ENCODE measurements at places on chromosomes 6 and 20.

DNA sequence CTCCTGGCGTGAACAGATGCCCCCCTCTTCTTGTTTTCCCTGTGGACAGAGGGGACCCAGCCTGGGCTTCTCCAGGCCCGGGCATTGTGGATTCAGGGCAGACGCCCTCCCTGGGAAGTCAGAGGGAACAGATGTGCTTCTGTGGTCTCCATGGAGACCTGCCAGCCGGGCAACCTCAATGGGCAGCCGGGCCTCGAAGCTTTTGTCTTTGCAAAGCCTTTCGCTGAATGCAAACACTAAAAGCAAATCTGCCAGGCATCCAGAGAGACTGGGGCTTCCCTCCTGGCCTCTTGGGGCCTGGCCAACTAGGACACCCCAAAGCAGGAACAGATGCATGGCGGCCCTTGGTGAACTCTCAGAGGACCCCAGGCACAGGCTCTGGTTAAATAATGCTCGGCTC, 370.0 kb upstream of the SULF2 start:
- no peak for DNase-seq

DNA sequence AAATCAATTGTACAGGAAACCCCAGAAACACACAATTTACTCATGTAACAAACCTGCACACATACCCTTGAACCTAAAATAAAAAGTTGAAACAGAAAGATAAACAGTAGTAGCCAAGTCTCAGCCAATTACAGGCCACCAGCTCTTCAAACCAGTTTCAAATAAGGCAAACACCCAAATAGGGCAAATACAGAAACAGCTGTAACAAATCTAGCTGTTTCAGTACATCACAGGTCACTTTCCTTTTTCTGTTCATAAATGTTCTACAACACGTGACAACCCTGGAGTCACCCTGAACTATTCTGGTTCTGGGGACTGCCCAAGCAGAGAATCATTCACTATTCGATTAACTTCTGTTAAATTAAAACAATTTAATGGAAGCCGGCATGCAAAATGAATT, 329.0 kb downstream of the GJA1 start:
- DNase-seq = no peak

GRCh38 chr6:119186490-119186889, 108.0 kb upstream of the FAM184A start:
- DNase-seq = no peak

- no peak for DNase-seq
Measured at GRCh38 chr6:139367810-139368351, 6.6 kb downstream of the CITED2 start.

- peak; percentile 34 for DNase-seq
Measured at GRCh38 chr6:113969888-113970804, 802 bp downstream of the HDAC2 start.

GRCh38 chr20:24503352-24503931, 34.0 kb downstream of the SYNDIG1 start:
- DNase-seq = no peak

DNA sequence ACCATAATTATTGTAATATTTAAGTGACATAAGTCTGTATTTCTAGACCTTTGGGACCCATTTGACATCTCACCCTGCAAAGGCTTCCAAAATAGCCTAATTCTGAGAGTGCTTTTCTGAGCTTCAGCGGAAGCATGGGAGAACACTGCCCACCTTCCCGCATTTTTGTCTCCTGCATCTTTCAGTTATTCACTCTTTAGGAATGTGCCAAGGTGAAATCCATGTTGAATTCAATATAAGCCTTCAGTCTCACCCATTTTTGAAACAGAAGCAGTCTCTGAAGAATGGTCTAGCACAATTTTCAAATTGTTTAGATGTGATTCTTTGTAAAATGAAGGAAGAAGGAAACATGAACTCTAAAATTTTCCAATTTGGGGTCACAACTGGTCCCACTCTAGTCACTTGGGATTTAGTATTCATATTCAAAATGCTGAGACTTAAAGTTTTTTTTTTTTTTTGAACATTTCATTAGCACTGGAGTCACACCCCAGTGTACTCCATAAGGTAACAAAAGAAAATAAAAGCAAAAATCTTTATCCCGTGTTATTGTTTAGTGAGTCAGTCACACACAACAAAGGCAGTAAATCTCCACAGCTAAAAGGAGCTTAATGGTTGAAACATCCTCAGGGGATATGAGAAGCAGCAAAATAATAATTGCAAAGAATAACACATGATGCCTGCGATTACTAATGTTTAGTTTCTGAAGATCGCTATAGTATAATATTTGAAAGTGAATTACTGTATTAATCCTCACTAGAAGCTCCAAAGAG, 479.9 kb upstream of the BTBD3 start:
- no peak for DNase-seq

- DNase-seq = no peak
Measured at GRCh38 chr6:95978230-95978629, 37.5 kb upstream of the FUT9 start.

DNA sequence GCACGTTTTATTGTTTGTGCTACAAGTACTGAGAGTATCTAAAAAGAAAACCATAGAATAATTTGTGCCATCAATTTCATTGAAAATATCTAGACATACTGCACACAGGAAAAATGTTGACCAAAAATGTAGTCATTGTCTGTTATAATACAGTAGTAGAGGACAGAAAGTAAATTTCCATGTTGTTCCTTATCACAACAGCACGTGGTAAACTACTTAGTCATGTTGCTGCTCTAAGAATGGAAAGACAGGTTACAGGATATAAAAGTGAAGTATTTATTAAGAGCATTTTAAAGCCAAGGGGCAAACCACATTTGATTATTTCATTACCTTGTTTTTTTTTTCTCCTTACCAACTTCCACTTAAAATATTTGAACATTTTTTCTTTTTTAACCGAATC, 89.0 kb upstream of the CEP85L start:
- DNase-seq = no peak

GRCh38 chr20:25351024-25351360, 39.6 kb downstream of the ABHD12 start:
- no peak for DNase-seq

DNA sequence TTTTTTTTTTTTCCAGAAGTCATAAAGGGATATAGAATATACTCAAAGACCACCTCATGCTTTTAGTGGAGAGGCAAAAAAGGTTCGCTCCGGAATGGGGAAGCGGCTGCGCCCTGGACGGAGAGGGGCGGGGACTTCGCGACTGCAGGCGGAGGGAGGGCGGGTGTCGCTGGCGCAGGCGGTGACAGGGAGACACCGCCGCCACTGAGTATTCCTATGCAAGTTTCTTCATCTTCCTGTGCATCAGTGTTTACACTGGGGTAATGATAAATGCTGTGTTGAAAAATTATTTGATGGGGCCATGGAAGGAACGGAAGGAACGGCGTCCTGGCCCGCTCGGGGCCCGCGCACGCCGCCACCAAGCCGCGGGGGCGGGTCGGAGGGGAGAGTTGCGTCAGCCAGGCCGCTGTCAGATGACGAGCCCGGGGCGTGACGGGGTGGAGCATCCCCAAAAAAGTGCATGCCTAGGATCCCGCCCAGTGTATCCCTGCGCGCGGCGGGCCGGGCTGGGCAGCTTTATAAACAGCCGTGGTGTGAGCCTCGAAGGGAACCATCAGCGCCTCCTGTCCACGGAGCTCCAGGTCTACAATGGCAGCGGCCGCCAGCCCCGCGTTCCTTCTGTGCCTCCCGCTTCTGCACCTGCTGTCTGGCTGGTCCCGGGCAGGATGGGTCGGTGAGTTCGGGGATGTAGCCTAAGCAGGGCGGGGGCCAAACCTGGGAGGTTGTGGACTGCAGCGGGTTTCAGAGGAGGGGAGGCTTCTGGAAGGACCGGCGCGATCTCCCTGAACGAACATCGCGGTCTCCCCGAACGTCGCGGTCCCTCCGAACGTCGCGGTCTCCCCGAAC, at the start of gene ULBP1:
Gene ULBP1, plus strand, starts transcription at position 482 of the 846 bp plus-strand sequence. Its CDS starts 107 bp downstream, at position 589.
- peak; percentile 78 for DNase-seq

DNA sequence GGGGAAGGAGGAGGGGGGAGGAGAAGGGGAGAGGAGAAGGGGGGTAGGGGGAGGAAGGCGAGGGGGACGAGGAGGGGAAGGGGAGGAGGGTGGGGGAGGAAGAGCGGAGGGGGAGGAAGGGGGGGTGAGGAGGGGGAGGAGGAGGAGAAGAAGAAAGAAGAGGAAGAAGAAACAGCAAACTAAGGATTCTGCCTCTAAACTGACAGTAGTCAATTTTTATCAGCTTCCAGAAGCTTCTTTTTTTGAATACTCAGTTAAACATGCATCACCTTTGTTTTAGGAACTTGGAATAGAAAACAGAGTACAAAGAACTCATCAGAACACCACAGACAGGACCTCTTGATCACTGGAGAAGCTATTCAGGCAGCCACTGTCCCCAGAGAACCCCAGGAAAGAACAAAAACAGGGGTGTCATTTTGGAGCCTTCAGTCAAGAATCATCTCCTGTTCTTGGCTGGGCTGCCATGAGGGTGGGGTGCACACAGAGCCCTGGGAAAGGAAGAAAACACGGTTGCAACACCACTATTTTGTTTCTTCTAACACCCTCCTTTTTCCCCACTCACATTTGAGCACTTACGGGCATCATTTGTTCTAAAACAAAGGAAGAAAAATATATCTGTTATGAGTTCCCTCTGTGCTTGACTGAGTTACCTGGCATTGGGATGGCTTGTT, 67.4 kb downstream of the TMEM170B start:
- DNase-seq = no peak

DNA sequence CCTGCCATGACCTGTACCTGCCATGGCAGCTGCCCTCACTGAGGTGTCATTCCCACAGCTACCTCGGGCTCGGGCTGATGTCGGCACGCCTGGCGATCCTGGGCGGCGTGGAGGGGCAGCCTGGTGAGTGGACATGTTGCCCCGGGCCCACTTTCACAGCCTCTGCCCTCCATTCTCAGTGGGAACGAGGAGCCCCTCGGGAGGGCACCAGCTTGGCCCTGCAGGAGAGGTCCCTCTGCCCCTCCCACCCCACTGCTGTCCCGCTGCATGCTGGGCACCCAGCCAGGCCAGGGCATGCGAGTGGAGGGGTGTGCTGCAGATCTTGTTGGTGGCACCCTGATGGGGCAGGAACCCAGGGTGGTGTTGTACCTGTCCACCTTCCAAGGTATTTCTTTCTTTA, 23.0 kb downstream of the ENTPD6 start:
- no peak for DNase-seq

GRCh38 chr6:150336299-150336698, 32.5 kb upstream of the IYD start:
- DNase-seq = no peak

DNA sequence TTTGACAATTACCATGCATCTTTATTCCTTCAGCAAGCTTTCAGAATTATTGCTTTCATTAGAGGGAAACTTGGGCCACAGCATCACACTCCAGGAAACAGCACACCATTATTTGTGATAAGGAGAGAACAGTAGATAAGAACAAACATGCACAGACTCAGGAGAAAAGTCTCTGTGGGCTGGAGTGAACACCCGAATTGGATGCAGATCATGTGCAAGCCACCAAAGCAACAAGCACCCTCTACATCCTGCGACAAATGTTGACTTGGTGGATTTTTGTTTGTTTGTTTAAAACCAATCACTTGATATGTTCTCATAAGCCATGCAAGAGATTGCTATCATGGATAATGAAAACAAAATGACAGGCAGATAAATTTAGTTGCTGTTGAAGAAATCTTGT, 67.7 kb upstream of the ZFP64 start:
- DNase-seq = no peak

DNA sequence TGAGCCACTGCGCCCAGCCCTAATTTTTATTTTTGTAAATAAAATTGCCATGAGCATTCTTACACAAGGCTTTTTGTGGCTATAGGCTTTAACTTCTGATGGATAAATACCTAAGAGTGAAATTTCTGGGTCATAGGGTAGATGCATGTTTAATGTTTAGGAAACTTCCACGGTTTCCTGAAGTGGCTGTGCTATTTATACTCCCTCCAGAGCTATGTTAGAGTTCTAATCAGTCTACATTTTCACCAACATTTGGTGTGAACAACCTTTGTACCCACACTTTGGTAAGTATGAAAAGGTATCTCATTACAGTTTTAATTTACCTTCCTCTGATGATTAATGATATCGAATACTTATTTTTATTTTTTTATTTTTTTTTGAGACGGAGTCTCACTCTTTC, 6.1 kb upstream of the MAS1 start:
- DNase-seq = no peak

- no peak for DNase-seq
Measured at GRCh38 chr6:52389264-52389625, 27.3 kb downstream of the PAQR8 start.

DNA sequence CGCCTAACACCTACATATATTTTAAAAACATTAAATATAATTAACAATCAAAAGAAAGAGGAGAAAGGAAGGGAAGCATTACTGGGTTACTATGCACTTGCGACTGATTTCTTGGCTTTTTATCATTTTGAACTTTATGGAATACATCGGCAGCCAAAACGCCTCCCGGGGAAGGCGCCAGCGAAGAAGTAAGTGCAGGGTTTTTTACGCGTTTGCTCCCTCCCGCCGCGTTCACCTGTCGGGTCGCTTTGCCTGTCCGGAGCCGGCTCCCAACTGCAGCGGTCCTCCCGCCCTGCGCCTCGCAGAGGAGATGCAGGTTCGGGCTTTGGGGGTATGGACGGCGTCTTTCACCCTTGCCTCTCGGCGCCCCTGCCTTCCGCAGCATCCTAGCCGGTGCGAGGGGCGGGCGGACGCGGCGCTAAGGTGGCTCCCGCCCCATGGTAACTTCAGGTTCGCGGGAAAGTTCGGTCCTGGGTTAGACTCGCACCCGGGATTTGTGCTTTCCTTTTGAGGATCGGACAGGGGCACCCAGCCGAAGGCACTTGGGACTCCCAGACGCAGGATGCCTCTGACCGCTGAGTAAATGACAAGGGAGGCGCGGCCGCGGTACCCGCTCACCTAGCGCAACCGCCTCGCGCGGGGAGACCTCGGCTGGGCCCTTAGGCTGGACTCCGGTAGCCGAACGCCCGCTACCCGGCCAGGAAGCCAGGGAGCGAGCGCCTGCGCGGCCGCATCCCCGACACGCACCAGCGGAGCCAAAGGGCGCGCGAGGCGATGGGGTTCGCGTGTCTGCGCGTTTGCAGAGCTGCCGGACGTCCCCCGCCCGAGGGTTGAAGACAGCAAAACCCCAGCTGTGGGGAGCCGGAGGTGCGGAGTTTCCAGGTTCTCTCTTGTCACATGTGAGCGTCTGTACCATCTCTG, 891 bp downstream of the RSPO3 start:
- DNase-seq = no peak

- DNase-seq = no peak
Measured at GRCh38 chr6:83769413-83769812, 60.5 kb upstream of the SNAP91 start.

DNA sequence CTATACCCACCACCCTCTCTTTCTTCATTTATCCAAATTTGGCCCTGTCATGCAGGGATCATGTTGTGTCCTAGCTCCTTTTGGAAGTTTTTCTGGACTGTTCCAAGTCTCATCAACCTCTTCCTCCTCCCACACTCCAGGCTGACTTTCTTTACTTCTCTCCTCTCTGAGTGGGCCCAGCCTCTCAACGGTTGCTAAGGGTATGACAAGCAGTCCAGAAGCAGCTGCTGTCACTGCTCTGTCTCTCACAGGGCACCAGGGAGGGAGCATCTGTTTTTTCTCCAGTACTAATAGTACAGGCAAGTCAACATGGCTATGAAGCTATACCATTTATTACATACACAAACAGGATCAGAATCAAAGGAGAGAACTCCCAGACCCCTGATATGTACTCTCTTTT, 8.2 kb downstream of the NT5DC1 start:
- DNase-seq = no peak

All from CMK (cell line).